ENCODE measurements at places on chromosomes 11 and 22. TPM values are rescaled to one million over a fixed set of nuclear protein-coding genes. Genes with fewer than 3 reads are reported as not detected.

Gene OR5A1
- total RNA-seq, result under 0.01 TPM

Gene SMTNL1
- total RNA-seq, result not detected

Gene CNGA4
- total RNA-seq, result not detected

Gene KCNK4
- total RNA-seq, result not detected

Gene CEP164
- 28.0 TPM for total RNA-seq

Gene KDM2A
- total RNA-seq, result 58.5 TPM

Gene GVQW3
- 0.68 TPM for total RNA-seq

Gene MUC6
- not detected for total RNA-seq

Gene FAR1
- 115 TPM for total RNA-seq

Gene TIMP3
- 197 TPM for total RNA-seq

Gene HBB
- not detected for total RNA-seq

Gene SCUBE1
- total RNA-seq, result not detected

Gene MPST
- 168 TPM for total RNA-seq

Gene MARK2
- total RNA-seq, result 12.1 TPM

Gene OR56A1
- total RNA-seq, result 0.14 TPM

Gene FAM111B
- total RNA-seq, result 20.6 TPM

Gene NDUFV1
- total RNA-seq, result 175 TPM

Gene SESN3
- 113 TPM for total RNA-seq

Gene RDX
- total RNA-seq, result 217 TPM

Gene KCNJ1
- total RNA-seq, result 0.34 TPM

Gene KRTAP5-9
- total RNA-seq, result not detected

Gene OR2AT4
- not detected for total RNA-seq

Gene SGSM1
- 7.2 TPM for total RNA-seq

Gene GPR83
- not detected for total RNA-seq

Gene P2RY6
- 0.05 TPM for total RNA-seq

Gene USP2
- total RNA-seq, result 1.2 TPM

Gene SLC25A17
- 29.0 TPM for total RNA-seq

Gene RFPL1
- not detected for total RNA-seq

Gene B4GALNT4
- total RNA-seq, result 5.6 TPM

Gene CRACR2B
- 27.5 TPM for total RNA-seq

Gene MYEOV
- not detected for total RNA-seq

Gene DDX25
- total RNA-seq, result not detected

Gene PRG3
- not detected for total RNA-seq

Gene KRTAP5-10
- total RNA-seq, result not detected

Gene GGT1
- 2.6 TPM for total RNA-seq

Gene GAL3ST3
- 1.4 TPM for total RNA-seq

Gene SLC22A8
- not detected for total RNA-seq

Gene KDM4D
- 0.65 TPM for total RNA-seq

Gene TEX54
- not detected for total RNA-seq

Gene OR5W2
- not detected for total RNA-seq

Gene PLAAT3
- total RNA-seq, result 85.3 TPM

Gene PDGFB
- 75.7 TPM for total RNA-seq

Gene SCN4B
- 0.09 TPM for total RNA-seq

Gene SCUBE2
- 3.5 TPM for total RNA-seq

Gene FOLR2
- not detected for total RNA-seq

Gene ATL3
- total RNA-seq, result 99.4 TPM

Gene FOSL1
- total RNA-seq, result 4.9 TPM

Gene SCGB1D2
- not detected for total RNA-seq

Gene SMTN
- 269 TPM for total RNA-seq
